Activated CD4-positive, alpha-beta memory T cell treated with anti-CD3 and anti-CD28 coated beads, Interleukin-2, amount 10 ng/mL, durations not matched to agents 7 days and 5 days (primary cell): ENCODE measurements at places on chromosomes 16 and 17. TPM values are rescaled to one million over a fixed set of nuclear protein-coding genes. Genes with fewer than 3 reads are reported as not detected.

The TPSB2 gene
- not detected for total RNA-seq

The HSF5 gene
- total RNA-seq = 0.40 TPM

The SLC38A10 gene
- total RNA-seq = 114 TPM

The TIGD7 gene
- total RNA-seq = 5.4 TPM

DNA sequence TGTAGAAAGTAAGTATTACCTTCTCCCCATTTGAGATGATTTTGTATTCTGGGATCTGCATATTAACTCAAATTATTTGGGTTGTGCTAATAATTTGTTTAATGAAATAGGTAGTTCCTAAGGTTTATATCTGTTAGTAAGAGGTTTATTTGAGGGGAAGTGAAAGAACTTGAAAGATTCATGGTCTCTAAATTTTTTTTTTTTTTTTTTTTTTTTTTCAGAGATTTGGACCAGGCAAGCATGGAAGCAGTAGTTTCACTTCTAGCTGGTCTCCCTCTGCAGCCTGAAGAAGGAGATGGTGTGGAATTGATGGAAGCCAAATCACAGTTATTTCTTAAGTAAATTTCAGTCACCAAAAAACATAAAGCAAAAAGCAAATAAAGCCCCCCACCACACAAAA lies 65.2 kb downstream of the OMG start:
- no peak overlapping the region for H3K27ac ChIP-seq
- no peak overlapping the region for H3K4me3 ChIP-seq
- no peaks in the 10 kb centered on the region for H3K4me1 ChIP-seq
- DNase-seq = no peak
- H3K36me3 ChIP-seq = peaks cover 18% of the 10 kb centered on the region

DNA sequence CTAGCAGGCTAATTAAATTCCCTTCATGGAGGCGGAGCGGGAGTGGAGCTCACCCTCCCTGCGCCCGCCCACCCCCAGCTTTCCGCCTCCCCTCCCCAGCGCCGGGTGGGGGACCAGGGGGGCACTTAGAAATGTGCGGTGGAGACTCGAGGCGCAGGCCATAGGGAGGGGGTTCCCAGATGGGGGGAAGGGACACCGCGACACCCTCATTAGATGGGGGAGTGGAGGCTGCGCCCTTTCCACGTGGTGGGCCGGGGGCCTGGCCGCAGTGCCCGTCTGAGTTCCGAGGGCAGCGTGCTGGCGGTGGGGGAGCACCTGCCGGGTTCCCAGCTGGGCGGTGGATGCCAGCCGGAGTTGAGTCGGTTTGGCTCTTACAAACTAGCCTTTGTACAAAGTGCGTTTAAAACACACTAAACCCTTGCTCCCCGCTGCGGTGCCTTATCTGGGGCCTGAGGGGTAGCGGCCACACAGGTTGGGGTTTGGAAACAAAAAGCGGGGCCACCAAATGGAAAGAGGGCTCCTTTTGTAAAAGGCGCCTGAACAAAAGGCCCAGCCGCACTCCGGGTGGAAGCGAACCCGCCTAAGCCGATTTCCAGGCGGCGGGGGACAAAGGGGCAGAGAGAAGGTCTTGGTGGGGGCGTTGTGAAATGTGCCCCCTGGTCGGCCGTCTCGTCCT lies 1.4 kb downstream of the GSE1 start:
- no peak for DNase-seq
- peaks cover 44% of the 10 kb centered on the region for H3K4me1 ChIP-seq
- peaks cover 11% of the 10 kb centered on the region for H3K27me3 ChIP-seq
- H3K36me3 ChIP-seq = no peaks in the 10 kb centered on the region

GRCh38 chr17:13256545-13256944 lies 238.7 kb upstream of the ELAC2 start:
- H3K27ac ChIP-seq = no peak overlapping the region
- no peak for DNase-seq
- H3K4me1 ChIP-seq = no peaks in the 10 kb centered on the region
- no peaks in the 10 kb centered on the region for H3K27me3 ChIP-seq
- H3K36me3 ChIP-seq = no peaks in the 10 kb centered on the region
- no peak overlapping the region for H3K4me3 ChIP-seq

GRCh38 chr16:17304491-17305119 lies 166.2 kb downstream of the XYLT1 start:
- no peaks in the 10 kb centered on the region for H3K27me3 ChIP-seq
- peaks cover 23% of the 10 kb centered on the region for H3K4me1 ChIP-seq
- H3K36me3 ChIP-seq = no peaks in the 10 kb centered on the region
- no peak overlapping the region for H3K4me3 ChIP-seq
- H3K27ac ChIP-seq = no peak overlapping the region

DNA sequence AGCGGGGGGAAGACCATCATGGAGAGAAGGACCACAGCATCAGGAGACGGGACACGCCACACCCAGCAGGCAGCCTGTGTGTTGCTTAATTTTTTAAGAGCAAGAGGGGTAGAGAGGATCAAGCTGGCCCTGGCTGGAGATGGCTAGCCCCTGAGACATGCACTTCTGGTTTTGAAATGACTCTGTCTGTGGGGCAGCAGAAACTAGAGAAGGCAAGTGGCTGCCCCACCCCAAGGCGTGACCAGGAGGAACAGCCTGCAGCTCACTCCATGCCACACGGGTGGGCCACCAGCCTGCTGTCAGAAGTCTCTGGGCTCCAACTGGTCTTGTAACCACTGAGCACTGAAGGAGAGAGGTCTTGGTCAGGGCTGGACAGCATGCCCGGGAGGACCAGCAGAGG lies 75.5 kb downstream of the SOCS1 start:
- H3K4me1 ChIP-seq = peaks cover 77% of the 10 kb centered on the region
- H3K27ac ChIP-seq = peak overlapping the region; percentile 75
- H3K27me3 ChIP-seq = no peaks in the 10 kb centered on the region

DNA sequence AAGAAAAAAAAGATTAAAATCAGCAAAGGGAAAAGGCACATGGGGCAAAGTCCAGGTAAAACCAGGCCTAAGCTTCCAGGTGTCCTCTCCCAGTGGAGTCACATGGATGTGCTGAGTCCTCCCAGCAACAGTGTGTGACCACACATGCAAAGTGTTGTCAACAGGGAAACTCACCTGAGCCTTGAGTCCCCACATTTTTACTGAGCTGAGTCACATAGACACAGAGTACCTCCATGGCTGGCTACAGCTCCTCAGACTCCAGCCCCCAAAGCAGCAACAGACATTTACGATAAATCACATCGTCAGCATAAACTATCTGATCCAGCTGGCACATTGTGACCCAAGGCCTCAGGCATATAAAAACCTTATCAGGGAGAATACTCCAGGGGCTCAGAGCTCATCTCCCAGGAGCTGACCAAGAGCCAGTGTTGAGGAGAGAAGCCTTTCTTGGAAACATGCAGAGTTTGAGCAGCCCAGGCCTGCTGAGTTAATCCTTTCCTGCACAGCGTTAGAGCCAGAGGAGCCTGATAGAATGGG lies 20.5 kb downstream of the ERCC4 start:
- no peak overlapping the region for H3K4me3 ChIP-seq
- no peaks in the 10 kb centered on the region for H3K27me3 ChIP-seq
- H3K4me1 ChIP-seq = peaks cover 7% of the 10 kb centered on the region

GRCh38 chr16:55469821-55470532 lies 9.0 kb upstream of the MMP2 start:
- no peak overlapping the region for H3K4me3 ChIP-seq
- H3K4me1 ChIP-seq = peaks cover 24% of the 10 kb centered on the region

- no peaks in the 10 kb centered on the region for H3K4me1 ChIP-seq
- no peaks in the 10 kb centered on the region for H3K36me3 ChIP-seq
- no peak for DNase-seq
- no peak overlapping the region for H3K27ac ChIP-seq
- H3K4me3 ChIP-seq = no peak overlapping the region
These were observed 12.5 kb upstream of the C1QTNF8 start for GRCh38 chr16:1108299-1109252.

DNA sequence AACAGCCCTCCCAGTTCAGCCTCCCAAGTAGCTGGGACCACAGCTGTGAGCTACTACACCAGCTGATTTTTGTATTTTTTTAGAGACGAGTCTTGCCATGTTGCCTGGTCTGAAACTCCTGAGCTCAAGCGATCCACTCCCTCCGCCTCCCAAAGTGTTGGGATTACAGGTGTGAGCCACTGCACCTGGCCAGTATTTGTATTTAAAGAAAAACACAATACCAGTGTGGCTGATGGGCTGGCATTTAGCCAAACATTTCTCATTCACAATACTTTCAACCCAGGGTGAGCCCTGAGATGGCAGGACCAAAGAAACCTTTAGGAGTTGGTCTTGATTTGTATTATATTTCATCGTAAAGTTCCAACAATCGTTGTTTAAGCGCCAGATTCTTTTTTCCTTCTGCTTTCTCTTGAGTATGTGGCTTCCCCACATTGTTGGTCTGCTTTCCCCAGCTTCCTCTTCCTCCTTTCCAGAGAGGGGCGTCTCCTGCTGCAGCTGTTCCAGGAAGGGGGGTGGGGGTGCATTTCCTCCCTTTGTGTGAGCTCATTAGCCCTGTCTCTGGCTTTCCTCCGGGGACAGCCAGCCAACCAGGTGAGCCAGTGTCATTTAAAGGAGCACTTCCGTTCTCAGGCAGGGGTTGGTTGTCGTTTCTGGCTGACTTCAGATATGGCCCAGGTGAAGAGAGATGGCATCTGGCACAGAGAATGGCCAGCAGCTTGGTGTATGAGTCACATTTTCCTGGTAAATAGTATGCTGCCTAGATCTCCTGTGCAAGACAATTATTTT lies 79.9 kb downstream of the GPRC5B start:
- peak; percentile 62 for DNase-seq
- H3K4me1 ChIP-seq = peaks cover 44% of the 10 kb centered on the region
- H3K36me3 ChIP-seq = peaks cover 18% of the 10 kb centered on the region
- peak overlapping the region; percentile 83 for H3K27ac ChIP-seq
- peak overlapping the region; percentile 47 for H3K4me3 ChIP-seq

GRCh38 chr16:30534368-30535105 lies at the start of gene ZNF747:
Gene ZNF747 (minus strand): TSS chr16:30534858. CDS start chr16:30534679, 179 bp downstream.
- H3K4me3 ChIP-seq = peak within 1 kb of the TSS; percentile 87
- no peaks in the 10 kb centered on the region for H3K27me3 ChIP-seq
- H3K36me3 ChIP-seq = peaks cover 38% of the 10 kb centered on the region
- peak within 1 kb of the TSS; percentile 97 for H3K27ac ChIP-seq
- peaks cover 45% of the 10 kb centered on the region for H3K4me1 ChIP-seq

DNA sequence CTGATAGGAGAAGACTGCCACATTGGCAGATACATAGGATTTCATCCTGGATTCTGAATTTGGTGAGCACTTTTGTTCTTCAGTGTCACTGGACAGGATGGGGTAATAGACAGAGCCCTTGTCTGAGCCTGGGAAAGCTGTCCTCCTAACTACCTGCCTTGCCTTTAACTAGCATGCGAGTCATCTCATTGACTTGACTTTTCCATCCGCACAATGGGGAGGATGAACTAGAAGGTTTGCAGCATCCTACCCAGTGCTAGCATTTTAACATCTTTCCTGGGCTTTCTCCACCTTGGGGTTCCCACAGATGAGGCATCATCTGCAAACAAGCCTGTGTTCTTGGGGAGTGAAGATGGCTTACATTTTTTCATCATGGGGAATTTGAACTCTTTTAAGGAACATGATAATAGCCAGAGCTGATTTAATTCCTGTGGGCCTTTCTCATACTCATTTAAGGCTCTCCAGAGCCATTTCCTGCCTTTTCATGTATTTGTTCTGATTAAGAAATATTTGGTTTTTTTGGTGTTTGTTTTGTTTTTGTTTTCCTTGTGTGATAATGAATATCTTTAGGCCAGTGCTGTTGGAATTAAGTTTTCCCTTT lies 139.5 kb downstream of the MSI2 start:
- peaks cover 37% of the 10 kb centered on the region for H3K36me3 ChIP-seq
- H3K4me3 ChIP-seq = no peak overlapping the region
- H3K27ac ChIP-seq = no peak overlapping the region
- peaks cover 2% of the 10 kb centered on the region for H3K4me1 ChIP-seq
- no peaks in the 10 kb centered on the region for H3K27me3 ChIP-seq
- DNase-seq = no peak

DNA sequence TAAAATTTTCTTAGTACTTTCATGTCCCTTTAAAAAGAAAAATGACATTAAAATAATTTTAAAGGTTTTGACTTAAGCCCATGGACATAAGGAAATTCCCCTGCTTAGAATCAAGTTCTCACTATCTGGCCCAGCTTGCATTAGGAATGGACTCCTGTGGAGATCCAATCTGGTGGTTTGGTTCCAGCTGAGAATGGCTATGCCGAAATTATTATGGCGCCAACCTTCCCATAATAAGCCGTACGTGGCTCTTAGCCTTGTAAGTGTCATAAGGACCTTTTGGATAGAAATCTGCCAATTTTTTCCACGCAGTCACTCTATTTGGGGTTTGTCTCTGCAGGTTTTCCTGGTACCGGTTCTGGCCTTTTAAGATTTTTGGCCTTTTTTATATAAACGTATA lies 262.1 kb upstream of the MAF start:
- no peak overlapping the region for H3K4me3 ChIP-seq
- H3K4me1 ChIP-seq = no peaks in the 10 kb centered on the region
- H3K36me3 ChIP-seq = no peaks in the 10 kb centered on the region

- H3K27ac ChIP-seq = no peak overlapping the region
- peaks cover 18% of the 10 kb centered on the region for H3K27me3 ChIP-seq
- H3K4me3 ChIP-seq = no peak overlapping the region
- no peaks in the 10 kb centered on the region for H3K4me1 ChIP-seq
- DNase-seq = no peak
- H3K36me3 ChIP-seq = peaks cover 2% of the 10 kb centered on the region
These were observed 251.9 kb upstream of the AXIN2 start for GRCh38 chr17:65813306-65813705.

DNA sequence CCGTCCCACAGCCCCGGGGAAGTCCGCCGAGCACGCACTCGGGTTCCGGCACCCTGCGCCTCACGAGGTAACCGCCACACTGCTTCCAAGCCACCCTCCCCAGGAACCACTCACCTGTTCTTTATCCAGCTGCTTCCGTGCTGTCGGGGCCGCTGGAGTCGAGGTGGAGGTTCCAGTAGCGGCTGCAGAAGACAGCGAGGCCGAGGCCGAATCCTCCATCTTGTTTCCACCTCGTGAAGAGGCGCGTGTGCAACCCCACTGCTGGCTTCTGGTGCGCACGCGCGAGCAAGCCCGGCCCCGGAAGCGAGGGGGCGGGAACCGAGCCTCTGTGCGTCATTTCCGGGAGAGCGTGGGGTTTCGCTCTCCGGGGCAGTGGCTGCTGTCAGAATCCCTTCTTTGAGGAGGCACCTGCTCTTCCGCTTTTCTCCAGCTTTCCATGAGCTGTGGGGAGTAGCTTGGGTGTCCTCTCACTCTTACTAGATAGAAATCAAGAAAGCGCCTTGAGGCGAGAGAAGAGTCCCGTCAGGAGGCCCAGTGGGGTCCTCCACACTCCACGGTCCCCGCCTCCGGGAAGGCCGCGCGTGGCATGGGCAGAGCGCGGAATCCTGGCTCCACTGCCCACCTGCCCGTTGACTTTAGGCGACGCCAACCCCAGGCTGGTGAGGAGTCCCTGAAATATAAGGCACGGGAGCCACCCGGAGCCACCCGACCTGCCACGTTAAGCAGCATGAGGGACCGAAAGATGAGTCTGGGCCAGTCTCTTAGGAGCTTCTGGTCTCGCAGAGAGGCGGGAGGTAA lies at the start of gene RSL1D1:
Gene RSL1D1 (minus strand): TSS at position 249 of the 798 bp plus-strand sequence. CDS start 30 bp downstream, at position 219.
- H3K27ac ChIP-seq = peak within 1 kb of the TSS; percentile 90
- peak within 1 kb of the TSS; percentile 97 for H3K4me3 ChIP-seq
- H3K27me3 ChIP-seq = no peaks in the 10 kb centered on the region
- peaks cover 61% of the 10 kb centered on the region for H3K4me1 ChIP-seq
- DNase-seq = peak; percentile 94

- no peak for DNase-seq
- H3K27ac ChIP-seq = peak overlapping the region; percentile 37
- peaks cover 39% of the 10 kb centered on the region for H3K4me1 ChIP-seq
- no peak overlapping the region for H3K4me3 ChIP-seq
These were observed 31.1 kb upstream of the COX10 start for GRCh38 chr17:14038206-14038605.

- H3K4me3 ChIP-seq = no peak overlapping the region
- no peaks in the 10 kb centered on the region for H3K27me3 ChIP-seq
- no peak for DNase-seq
- H3K27ac ChIP-seq = no peak overlapping the region
- no peaks in the 10 kb centered on the region for H3K36me3 ChIP-seq
- H3K4me1 ChIP-seq = no peaks in the 10 kb centered on the region
These were observed 426.0 kb upstream of the CDH11 start for GRCh38 chr16:65547772-65548446.
